Foreskin keratinocyte (primary cell): ENCODE measurements at places on chromosomes 11 and 22.

- DNase-seq, result peak; percentile 76
These were observed 40.1 kb upstream of the FLI1 start for GRCh38 chr11:128653801-128654231.

- peak; percentile 81 for DNase-seq
These were observed 62.0 kb downstream of the PAK1 start for GRCh38 chr11:77411717-77412441.

DNA sequence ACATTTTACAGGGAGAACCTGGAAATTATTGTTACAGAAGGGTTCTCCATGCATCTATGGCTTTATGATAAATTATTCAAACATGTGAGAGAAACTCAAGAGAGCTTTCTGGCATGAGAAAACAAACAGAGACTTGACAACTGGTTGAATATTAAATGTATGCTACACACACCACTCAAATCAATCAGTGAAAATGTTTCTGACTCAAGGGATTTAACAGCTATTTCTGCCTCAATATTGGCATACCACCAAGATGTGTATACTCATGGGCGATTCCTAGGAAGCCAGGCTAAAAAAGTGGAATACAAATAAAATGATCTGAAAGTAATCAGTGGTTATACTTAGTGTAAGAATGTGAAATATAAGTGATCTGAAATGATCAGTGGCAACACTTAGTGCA lies 15.8 kb upstream of the OR51T1 start:
- no peak for DNase-seq

DNA sequence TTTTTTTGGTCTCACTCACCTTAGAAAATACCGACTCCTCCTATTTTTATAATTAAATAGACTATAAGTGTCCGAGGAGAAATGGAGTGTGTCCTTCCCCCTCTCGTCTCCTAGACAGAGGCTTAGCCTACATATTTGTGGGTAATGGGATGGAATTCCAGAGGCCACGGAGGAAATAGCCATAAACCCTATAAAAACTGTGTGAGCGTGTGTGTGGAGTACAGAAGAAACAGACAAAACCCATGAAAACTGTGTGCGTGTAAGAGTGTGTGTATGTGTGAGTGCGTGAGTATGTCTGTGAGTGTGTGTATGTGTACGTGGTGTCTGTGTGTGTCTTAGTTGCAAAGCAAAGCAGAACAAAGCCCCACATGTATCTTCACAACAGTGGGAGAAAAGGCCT lies 883.5 kb downstream of the OPCML start:
- DNase-seq, result no peak

DNA sequence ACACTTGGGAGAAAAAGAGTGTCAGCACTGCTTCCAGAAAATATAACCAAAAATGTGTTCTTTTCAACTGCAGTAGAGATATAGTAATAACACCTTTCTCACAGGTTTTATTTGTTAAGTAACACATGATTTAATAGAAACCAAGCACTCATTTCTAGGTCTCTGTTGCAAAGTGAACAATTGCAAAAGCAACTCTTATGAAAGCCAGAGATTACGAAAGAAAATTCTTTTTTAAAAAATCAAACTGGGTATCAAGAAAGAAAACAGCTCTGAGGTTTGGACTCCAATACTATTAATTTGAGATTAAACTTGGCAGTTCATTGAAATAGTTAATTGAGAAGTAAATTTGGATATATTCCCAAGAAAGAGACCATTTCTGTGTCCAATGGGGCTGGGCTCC lies 9.8 kb upstream of the XKR3 start:
- no peak for DNase-seq
